Right renal cortex interstitium (tissue), 3 donors: ENCODE measurements at places on chromosomes 12 and 14. TPM values are rescaled to one million over a fixed set of nuclear protein-coding genes. Genes with fewer than 3 reads are reported as not detected.

- DNase-seq = no peak
Observed at GRCh38 chr14:85217412-85217811, 312.5 kb upstream of the FLRT2 start.

DNA sequence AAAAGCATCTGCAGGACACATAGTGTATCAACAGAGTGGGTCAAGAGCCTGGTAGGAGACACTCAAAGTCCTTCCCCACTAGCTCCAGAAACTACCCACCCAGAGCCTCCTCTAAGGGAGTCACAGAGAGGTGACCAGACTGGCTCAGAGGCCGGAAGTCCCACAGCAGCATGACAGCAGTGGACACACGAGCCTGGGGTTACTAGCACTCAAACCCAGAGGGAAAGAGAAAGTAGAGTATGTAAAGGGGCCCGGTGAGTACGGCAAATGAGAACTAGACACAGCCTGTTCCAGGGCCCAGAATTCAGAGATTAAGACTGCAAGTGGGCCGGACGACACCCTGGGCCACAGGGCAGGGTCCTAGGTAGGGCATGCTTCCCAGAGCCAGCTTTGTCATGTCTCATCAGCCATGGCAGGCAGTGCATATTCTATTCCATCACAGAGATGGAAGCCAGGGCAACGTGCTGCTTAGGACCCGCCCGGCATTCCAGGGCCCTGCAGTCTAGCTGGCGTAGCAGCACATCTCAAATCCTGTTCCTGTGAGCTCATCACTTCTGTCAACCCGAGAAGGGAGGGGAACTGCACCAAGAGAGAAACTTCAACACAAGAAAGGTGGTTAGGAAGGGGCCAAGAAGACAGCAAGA is 4.2 kb downstream of the IFFO1 start:
- no peak for DNase-seq

GRCh38 chr12:82109243-82109642 is 248.9 kb downstream of the CCDC59 start:
- no peak for DNase-seq

GRCh38 chr12:100268835-100269564 is 2.0 kb downstream of the SCYL2 start:
- DNase-seq = no peak

DNA sequence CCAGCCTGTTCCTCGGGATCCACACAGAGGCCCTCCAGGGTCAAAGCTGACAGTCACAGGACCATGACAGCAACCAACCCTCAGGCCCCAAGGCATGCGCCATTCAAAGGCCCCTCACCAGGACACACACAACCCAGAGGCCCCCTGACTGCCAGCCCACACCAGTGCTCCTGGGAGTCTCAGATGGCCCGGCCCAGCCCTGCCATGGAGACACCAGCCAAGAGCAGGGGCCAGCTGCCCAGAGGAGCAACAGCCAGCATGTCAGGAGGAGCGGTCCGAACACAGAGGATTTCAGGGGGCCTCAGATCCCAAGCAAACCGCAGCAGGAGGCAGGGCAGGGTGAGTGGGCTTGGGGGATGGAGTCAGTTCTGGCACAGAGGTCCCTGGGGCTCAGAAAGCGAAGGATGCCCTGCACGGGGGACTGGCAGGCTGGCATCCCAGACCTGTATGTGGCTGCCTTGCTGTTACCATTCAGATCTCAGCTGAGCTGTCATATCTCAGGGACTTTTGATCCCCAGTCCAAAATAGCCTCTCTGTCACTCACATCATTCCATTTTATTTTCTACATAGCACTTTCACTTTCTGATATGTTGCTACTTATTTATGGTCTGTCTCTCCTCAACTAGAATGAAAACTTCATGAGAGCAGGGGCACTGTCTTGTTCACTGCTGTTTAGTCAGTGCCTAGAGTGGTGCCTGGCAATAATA is 4.8 kb downstream of the TMEM229B start:
- no peak for DNase-seq

Gene NOP9
- 26.4 TPM for polyA plus RNA-seq

DNA sequence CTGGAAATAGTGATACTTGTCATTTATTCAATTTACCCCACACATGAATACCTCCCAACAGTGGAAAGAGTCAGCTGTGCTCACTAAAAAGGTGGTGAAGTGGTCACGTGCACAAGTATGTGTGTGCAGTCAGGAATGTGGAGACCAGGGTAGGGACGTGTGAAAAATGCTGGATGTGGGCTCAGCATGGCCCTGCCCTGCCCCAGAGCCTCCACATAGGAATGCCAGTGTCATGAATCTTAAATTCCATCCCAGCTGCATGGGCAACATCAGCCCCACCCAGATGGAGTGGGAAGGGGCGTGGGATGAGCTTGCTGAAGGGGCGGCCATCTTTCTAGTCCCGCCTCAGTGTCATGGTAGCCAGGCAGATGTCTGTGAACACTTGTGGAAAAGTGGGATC is 87.7 kb downstream of the C12orf75 start:
- no peak for DNase-seq

GRCh38 chr14:39739796-39740195 is 307.6 kb upstream of the FBXO33 start:
- DNase-seq = no peak

Gene PROX2
- 0.39 TPM for polyA plus RNA-seq

DNA sequence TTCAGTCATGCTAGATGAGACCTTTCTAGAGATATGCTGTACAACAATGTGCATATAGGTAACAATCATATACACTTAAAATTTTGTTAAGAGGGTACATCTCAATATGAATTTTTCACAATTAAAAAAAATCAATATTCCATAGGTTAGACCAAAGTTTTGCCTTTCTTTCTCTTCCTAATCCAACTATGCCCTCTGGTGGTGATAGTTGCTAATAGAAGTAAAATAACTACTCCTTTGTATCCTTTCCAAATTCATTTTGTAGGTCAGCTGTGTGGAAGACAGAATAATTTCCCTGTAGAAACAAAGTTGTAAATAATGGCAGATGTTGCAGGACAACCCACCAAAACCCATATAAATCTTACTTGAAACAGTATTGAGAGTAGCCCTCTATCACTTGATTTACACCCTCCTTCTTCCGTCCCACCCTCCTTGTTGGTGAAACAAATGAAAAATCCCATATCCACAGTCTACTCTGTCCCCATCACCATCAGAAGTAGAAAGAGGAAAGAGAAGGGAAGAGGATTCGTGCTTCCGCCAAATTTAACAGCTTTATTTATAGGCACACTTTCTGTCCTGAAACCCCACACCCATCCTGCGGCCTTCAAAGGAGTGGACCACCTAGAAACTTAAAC is 34.2 kb upstream of the KICS2 start:
- peak; percentile 52 for DNase-seq

- DNase-seq = no peak
Observed at GRCh38 chr14:80383223-80383622, 171.9 kb upstream of the DIO2 start.

Gene RD3L
- polyA plus RNA-seq = 0.14 TPM

Gene CMA1
- 0.38 TPM for polyA plus RNA-seq

Gene RILPL2
- 5.7 TPM for polyA plus RNA-seq

Gene A2M
- polyA plus RNA-seq = 259 TPM

Gene HPD
- polyA plus RNA-seq = 4.7 TPM

DNA sequence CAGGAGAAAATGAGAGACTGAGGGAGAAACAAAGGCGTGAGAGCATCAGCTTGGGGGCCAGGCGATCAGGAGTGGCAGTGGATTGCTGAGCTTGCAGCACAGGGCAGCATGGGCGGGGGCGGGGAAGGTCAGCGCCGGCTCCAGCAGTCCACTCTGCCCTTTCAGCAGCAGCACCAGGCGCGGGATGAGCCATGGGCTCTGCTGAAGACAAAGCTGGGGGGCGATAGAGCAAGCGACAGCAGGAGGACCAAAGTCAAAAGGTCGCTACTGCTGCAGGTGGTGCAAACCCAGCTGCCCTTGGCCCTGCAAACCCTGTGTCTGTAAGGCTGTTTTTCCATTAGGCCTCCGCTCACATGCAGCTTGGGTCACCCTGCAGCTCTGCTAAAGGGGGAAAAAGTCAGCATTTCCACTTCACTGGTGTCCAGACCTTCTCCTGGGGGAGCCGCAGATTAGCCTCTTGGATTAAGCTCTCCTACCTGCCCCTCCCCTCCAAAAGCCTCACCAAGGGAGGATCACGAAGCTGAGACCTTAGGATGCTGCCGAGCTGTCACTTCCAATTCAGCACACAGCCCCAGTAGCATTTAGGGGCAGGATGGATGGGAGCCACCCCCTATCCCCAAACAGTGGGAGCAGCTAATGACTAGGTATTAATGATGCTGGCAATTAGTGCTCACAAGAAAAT is 204.8 kb downstream of the DPF3 start:
- no peak for DNase-seq

DNA sequence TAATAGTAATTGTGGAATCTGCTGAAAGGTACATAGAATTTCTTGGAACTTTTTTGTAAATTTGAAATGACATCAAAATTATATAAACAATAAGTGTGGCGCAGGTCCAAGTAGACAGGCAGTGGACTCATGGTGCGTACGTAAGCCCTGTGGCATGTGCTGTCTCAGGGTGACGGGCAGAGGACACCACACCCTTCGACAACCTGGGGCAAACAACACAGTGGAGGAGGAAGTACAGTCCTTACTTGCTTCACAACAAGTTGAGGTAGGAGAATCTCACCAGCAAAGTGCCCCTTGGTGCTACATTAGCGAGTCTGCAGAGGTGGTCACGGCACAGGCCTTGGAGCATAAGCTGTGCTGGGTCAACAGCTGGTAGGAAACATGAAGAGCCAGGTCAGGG is 180.9 kb downstream of the AEBP2 start:
- DNase-seq = no peak

Gene TRIP11
- 45.3 TPM for polyA plus RNA-seq

DNA sequence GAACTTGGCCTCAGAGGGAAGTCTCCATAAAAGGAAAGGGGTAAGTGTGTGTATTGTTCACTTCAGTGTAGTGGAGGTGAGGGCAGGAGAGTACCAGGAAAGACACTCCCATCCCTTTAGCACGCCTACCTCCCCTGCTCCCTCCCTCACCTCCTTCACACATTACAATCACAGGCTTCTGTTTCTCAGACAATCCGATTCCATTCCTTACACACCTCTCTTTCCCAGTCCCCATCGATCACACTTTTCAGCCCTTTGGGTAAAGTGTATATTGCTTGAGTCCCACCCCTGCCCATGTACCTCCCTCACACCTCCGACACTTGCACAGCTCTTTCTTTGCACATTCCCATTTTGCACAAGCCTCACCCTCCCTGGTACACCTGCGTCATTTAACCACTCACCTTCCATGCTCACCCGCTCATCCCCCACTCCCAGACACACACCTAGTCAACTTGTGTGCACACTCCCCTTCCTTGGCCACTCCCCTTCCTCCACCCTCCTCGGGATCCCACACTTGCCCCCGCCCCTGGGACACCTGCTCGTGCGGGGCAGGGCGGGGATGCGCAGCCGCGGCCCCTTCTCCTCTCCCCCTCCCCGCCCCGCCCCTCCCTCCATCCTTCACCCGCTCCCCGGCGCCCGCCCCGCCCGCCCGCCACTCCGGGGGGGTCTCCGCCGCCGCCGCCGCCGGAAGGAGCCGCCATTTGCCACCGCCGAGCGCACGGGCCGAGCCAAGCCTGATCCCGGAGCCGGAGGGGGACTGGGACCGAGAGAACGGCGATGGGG is at the start of gene MARCHF9:
TSS of gene MARCHF9 (plus strand) at position 693 of the 783 bp plus-strand sequence. CDS start 426 bp downstream, outside the sequence.
- DNase-seq = no peak

DNA sequence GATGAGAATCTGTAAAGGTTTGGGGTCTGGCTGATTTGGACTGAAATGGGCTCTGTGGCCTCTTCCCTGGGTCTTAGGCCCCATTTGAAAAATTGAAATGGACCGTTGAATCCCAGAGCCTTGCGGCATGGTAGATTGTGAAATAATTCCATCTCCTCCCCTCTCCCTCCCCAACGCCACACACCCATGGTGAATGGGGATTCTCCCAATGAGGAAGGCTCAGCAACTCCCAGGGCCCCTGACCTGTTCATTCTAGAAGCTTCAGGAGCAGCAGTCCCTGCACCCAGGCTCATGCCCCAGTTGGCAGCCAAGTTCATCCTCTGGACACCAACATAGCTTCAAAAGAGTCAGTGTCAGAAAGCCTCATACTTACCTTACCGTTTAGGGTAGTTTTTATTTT is 217.4 kb downstream of the ZFP36L1 start:
- no peak for DNase-seq

Gene C1QL4
- polyA plus RNA-seq = 1.5 TPM

GRCh38 chr12:16335838-16336237 is 11.6 kb upstream of the MGST1 start:
- DNase-seq = no peak

DNA sequence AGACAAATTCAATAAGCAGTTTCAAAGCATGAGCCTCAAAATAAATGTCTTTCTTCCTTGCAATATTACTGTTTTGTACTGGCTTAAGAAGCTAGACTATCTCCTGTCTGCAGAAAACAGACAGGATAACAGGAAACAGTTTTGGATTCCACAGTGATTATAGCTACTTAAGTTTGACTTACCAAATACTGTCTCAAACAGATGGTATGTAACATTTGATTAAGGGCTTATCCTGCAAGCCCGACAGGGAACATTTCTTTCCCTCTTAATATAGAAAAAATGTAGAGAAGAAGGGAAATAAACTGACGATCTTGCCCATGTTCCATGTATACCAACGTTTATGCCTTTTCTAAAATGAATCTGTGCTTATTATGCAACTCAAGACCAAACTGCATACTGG is 179.9 kb upstream of the EEA1 start:
- DNase-seq = no peak

DNA sequence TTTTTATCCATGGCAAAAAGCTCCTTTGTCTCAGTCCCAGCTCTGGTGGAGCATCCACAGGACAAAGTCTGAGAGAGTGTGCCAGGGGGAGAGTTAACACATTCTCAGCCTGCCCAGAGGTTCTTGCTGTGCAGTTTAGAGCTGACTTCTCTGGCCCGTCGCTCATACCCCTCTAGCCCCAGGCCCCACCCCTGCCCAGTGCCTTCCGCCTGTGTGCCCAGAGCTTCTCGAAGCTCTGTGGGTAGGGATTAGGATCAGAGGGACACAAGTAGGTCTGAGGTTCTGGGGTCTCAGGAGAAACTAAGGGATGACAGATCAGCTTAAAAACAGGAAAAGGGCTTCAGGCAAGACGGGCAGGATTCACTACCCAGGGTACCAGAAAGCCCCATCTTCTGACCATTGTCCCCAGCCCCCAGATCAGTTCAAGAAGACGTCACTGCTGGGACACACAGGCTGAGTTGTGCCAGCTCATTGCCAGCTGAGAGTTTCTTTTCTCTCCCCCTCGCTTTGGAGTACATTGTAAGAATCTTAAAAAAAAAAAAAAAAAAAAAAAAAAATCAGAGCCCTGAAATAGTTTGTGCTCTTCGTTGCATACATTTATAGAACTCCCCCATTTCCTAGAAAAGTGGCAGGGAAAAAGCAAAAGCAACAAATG is 127.0 kb downstream of the GCH1 start:
- no peak for DNase-seq

Gene SLC7A8
- 83.4 TPM for polyA plus RNA-seq

- DNase-seq = no peak
Observed at GRCh38 chr14:88815980-88816379, 8.5 kb upstream of the TTC8 start.

Gene GLIPR1L1
- polyA plus RNA-seq = not detected
